Ovary (tissue), 10 donors: ENCODE measurements at places on chromosomes 16 and 17.

GRCh38 chr17:21375757-21376080 is 438 bp upstream of the KCNJ12 start:
- DNase-seq: no peak

- DNase-seq: no peak
Measured at GRCh38 chr17:43536236-43536992, 9.7 kb downstream of the ETV4 start.

DNA sequence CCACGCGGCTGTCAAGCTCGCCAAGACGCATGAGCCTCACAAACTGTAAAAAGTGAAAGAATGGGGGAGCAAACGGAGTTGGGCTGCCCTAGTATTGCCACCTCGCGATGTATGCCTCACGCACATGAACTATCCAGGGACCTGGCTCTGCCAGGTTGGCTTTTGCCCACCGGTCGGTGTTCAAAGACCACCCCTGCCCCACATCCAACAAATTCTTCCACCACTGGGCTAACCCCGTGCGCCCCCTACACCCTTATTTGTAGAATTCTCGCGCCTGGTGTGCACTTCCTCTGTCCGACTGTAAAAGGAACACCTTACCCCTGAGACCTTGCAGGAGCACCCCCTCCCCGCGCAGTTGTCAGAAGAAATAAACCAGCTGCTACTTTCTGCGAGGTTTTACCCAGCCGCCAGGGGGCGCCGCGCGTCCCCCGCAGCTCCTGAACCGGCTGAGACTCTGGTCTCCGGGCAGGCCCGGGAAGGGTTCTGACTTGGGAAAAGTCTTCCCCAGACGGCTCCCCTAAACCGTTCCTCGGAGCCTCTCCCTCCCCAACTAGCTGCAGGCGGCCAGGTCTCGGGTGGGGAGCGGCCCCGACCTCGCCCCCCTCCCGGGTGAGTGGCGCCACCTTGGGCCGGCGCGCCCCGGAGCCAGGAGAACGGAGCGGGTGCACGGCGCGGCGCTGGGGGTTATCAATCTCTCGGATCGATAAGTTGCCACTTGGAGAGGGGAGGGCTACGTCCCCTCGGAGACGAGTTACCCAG is 1.7 kb upstream of the ZNF423 start:
- DNase-seq: peak; percentile 79

DNA sequence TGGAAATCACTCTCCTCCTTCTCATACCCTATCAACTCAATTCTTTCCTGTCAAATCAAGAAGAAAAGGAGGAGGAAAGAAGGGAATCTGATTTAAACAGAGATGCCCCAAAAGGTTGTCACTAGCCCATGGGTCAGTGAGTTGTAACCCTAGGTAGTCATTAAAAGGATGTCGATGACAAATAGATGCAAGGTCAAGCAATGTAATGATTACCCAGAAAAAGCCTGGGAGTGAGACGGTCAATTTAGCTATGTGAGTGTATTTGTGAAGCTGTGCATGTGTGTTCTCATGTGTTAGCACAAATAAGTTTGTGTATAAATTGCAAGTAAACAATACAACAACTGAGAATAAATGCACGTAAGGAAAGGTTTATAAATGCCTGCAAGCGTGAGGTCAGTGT is 190.5 kb upstream of the PMFBP1 start:
- DNase-seq: no peak

DNA sequence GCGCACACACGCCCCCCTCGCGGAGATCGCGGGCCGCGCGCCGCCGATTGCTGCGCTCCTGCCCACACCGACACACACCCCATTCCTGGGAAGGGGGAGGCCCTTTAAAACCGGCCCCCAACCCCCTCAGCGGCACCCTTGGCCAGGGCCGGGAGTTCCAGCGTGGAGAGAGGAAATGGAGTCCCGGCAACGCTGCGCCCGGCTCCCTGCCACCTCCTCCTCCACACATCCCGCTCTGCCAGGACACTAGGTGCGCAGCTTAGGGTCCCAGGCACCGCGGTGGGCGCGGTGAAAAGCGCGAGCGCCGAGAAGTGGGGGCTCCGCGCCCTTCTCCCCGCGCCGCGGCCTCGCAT is 397 bp downstream of the CDC42EP4 start:
- DNase-seq: no peak

DNA sequence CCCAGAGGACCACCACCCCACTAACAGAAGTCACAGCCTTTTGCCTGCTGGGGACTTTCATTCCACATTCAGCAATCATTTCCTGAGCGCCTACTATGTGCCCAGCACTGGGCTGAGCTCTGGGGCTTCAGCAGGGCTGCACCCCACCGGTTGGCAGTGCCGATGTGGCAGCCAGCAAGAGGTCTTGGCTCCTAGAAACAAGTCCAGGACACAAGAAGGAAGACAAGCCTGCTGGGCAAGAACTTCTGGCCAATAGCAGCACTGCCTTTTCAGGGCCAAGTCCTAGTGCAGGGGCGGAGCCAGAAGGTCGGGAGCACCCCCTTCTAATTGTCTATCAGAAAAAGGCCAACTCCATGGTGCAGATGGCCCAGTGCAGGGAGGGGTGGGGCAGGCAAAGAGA is 13.0 kb upstream of the HOXB9 start:
- DNase-seq: no peak
